ENCODE measurements at places on chromosomes 7 and 10.

DNA sequence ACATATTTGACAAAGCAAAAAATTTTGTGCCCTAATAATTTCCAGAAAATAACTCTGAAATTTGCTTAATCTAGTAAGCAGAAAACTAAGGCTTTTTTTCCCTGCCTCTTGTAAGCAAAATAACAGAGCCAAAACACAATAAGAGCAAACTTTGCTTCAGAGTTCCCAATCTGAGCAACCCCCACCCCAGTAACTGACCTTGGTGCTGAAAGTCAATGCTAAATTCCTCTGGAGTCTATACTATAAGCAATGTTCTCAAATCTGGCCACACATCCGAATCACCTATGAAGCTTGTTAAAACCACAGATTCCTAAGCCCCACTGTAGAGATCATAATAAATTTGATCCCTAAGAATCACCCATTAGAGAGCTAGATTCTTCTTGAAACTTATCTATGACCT, 150.5 kb downstream of the ELAPOR2 start:
- no peak for DNase-seq

- DNase-seq: no peak
Measured at GRCh38 chr10:75672842-75673241, 241.4 kb downstream of the LRMDA start.

DNA sequence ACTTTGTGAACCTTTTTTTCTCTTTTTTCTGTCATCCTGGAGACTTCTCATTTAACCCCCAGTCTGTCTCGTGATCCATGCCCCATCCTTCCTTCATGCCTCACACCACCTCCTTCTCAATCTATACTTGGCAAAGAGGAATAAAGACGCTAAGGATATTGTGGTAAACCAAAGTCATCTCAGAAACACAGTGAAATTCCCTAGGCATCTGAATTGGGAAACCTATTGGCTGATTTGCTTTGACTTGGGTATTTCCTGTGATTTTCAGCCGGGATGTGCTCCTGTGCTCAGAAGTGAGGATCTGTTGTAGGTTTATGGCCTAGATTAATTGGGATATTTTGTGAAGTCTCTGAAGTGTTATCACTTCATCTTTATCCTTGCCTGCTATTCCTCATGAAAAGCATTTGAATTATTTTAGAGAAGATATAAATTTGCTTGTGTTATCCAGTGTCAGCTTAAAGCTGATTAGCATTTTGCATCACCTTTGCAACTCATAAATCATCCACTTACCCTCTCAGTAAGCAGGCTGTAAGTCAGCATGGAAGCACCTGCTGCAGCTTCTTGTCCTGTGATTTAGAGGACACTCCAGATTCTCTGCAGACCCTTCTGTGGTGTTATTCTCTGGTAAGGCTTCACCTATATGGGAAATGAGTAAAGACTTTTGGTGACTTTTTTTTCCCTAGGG, 138.0 kb downstream of the AUTS2 start:
- DNase-seq: no peak

GRCh38 chr7:151761957-151762356, 115.0 kb downstream of the PRKAG2 start:
- DNase-seq: no peak

GRCh38 chr7:23545493-23545892, 13.7 kb upstream of the TRA2A start:
- no peak for DNase-seq

- no peak for DNase-seq
Measured at GRCh38 chr10:51602326-51602725, 97.1 kb downstream of the CSTF2T start.

DNA sequence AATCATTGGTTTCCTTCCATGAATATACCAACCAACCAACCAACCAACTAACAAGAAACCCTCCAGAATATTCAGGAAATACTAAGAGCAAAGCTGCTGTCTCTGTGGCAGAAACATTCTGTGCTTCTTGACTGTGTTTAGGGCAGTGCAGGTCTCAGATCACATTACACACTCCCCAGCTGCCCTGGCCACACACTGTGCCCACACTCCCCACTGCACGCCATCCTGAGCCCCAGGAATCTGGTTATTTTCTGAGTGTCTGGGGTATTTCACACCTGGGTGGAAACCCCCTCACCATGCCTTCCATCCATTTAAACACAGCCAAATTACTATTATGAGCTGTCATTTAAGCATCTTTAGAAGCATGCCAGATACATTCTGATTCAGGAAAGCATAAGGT, 183.7 kb upstream of the ANK3 start:
- no peak for DNase-seq

DNA sequence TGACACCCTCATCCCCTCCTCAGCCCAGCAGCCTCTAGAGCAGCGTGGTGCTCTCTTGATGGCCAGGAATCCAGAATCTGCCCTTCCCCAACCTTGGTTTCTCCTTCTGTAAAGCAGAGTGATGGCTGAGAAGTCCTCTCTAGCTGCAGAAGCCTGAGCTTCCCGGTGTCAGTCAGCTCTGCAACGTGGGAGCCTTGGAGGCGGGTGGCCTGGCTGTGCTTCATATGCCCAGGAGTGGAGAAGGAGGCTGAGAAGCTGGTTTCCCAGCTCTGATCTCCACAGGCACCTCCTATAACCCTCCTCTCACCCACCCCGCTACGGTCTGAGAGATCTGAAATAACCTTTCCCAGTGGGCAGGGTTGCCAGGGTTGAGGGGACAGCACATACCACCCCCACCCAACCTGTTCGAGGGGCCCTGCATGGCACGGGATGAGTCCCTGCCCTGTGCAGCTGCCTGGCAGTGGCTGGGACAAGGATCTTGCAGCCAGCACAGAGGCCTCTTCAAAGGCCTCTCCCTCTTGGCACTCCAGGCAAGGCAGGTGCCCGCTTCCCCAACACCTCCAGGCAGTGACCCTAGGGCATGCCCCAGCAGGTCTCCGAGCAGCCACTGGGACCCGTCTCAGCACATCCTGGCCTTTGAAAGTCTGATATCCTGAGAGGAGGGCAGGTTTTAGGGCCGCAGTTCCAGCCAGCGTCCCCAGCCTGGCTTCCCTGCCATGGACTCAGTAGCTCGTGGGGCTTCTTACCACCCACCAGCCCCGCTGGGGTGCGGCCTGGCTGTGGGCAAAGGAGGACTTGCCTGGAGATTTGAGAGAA, 18.3 kb upstream of the SLC29A3 start:
- no peak for DNase-seq

Data from CD4-positive, alpha-beta T cell (primary cell).